ENCODE measurements at places on chromosomes 5 and 9.

DNA sequence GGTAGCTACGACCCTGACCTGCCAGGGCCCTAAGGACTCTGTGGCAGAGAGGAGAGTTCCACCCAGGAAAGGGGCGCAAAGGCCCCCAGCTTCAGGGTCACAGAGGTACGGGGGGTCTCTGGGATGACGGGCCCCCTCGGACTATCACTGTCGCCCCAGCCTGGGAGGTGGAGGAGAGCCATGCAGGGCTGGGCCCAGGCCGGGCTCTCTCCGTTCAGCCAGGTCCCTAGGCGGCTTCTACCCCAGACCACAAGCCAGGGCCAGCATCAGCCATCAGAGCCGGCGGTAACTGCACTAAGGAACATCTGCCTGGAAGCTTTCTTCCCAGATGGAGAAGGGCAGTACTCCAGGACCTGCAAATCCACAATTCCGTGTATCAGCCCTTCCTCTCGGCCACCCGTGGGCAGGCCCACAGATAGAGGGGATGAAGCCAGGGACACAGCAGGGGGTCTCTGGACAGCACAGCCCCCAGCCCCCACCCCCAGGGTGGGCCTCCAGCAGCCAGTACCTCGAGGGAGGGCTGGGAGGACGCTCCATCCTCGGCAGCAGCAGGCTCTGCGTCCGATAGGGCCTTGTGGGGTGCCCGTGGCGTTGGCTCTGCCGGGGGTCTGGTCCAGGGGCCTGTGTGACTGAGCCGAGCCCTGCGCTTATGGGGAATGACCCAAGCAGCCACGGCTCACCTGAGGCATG is 38.4 kb downstream of the NACC2 start:
- no peak for DNase-seq

DNA sequence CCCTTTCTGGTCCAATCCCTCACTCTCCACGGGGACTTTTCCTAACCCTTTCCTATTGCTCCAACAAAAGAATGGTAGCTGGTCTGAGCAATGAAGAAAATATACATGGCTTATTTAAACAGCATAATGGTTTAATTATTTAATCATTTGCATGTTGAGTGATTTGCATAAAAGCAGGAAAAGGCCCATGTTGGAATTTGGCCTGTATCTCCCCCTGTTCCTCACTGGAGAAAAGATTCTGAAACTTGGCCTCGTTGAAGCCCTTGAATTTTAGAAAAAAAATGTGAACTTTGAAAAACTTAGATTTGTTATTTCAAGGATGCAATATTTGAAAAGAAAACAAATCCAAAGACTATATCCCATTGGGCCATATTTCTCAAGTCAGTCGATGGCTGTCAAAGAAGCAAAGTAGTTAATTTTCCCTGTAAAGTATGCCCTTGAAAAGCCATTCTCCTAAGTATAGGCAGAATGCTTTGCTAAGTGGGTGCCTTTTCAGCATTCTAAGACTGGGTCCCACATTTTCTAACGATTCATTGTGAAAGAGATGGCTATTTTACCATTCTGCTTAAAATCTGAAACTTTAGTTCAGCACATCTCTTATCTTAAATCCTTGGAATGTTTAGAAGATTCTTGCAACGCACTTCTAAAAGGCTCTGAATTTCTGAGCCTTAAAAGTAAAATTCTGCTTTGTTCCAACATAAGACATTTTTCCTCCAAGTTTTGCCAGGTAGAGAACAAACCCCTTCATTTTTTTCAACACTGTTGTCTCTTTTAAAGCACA is 428.8 kb downstream of the ARHGEF28 start:
- DNase-seq, result no peak

DNA sequence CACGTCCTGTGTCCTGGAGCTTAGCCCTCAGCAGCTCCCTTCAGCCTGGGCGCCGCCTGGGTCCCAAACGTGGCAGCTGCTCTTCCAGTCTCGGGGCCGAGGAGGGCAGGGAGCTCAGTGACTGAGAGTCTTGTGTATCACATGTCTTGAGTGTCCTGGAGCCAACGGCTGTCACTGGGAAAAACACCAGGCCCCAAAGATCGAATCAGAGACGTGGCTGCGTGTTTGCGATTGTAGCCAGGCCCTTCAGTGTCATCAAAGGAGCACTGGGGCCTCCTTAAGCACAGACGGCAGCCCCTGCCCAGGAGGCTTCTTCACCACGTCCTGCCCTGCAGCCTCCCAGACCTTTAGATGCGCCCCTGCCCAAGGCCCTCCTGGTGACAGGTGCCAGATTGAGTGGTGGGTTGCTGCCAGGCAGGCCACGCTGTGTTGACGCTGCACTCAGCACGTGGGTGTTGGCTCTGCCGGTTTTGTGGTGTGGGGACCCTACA is 5.7 kb upstream of the EXOC3 start:
- DNase-seq, result no peak

- DNase-seq, result no peak
Measured at GRCh38 chr5:10151656-10152055, 98.0 kb downstream of the ATPSCKMT start.

GRCh38 chr9:69649566-69650250 is 22.5 kb downstream of the APBA1 start:
- DNase-seq, result no peak

DNA sequence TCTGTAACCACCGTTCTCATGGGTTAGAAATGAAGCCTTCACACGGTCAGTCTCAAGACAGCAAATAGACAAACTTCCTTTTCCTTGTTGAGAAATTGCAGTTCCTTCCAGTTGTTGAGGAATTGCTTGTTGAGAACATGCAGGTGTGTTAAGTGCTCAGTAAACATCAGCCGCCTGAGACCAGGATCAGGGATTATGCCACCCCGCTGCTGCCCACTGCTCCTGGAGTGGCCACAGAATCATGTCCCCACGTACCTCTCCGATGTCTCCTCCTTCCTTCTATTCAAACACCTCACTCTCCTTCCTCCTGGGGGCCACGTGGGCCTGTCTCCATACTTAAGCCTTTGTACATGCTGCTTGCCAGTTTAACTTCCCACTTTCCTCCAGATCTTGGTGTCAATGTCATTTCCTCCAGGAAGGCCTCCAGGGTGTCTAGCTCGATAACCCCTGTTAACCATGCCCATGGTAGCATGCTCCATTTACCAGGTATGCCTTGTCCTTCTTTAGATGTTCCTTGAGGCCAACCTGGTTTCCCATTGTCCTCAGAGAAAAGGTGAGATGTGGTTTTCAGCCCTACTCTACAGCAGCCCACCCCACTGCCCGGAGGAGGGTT is 33.8 kb upstream of the RPL26L1 start:
- no peak for DNase-seq

DNA sequence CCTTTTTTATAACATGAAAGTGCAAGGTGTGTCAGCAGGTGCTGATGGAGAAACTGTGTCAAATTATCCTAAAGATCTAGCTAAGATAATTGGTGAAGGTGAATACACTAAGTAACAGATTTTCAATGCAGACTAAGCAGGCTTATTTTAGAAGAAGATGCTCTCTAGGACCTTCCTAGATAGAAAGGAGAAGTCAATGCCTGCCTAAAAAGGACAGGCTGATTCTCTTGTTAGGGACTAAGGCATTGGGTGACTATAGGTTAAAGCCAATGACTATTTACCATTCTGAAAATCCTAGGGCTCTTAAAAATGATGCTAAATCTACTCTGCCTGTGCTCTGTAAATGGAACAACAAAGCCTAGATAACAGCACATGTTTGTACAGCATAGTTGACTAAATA is 1682.4 kb downstream of the MAT2B start:
- no peak for DNase-seq

DNA sequence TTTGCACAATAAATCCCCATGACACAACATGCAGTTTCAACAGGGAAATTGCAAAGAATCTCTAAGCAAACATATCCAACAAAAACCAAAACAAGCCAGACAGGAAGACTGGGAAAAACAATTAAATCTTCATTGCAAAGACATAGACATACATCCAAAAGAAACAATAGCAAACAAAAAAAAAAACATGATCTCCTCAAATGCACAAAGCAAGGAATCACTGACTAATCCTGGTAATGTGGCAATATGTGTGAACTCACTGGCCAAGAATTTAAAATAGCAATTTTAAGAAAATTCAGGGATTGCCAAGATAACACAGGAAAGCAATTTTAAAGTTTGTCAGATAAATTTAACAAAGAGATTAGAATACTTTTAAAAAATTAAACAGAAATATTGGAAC is 520.1 kb upstream of the SMC2 start:
- DNase-seq, result no peak

DNA sequence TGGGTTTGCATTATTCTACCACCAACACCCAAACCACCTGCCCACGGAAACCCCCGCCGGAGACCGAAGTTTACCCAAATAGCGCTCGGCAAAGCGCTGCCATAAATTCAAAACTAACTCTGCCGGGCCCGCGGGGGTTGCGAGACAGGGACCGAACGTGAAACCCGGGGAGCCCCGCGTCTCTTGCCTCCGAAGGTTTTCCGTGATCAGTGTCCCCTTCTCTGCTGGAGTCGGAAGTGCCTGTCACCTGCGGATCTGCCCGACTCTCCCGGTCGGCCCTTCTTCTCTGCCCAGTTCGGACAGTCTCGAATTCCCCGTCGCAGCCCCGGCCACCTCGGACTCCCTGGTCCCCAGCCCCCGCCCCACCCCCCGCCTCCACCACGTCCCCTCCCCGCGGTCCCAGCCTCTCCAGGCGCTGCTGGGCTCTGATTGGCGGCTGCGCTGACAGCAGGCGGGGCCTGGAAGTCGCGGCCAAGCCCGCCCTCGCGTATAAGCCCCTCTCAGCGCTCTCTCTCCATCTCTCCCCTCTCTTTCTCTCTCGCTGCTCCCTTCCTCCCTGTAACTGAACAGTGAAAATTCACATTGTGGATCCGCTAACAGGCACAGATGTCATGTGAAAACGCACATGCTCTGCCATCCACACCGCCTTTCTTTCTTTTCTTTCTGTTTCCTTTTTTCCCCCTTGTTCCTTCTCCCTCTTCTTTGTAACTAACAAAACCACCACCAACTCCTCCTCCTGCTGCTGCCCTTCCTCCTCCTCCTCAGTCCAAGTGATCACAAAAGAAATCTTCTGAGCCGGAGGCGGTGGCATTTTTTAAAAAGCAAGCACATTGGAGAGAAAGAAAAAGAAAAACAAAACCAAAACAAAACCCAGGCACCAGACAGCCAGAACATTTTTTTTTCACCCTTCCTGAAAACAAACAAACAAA is at the start of gene RORB:
Gene RORB (plus strand): TSS at position 517 of the 929 bp plus-strand sequence. CDS start 642 bp downstream, outside the sequence.
- peak; percentile 81 for DNase-seq

DNA sequence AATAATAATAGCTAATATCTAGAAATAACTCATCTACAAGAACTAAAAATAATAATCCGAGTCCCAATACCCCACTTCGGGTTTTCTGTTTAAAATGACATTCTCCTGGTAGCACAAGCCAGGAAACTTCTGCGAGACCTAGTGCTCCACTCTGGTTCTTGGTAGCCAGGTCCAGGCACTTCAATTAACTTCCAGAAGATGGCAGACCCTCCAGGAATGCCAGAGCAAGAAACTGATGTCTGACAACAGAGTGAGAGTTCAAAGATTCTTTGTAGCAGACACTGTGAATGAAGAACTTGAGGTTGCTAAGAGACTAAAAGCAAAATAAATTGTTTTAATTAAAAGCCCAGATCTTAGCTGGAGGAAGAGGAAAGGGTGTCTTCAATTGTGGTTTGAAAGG is 1963.3 kb upstream of the CDH9 start:
- DNase-seq, result no peak

- DNase-seq, result no peak
Measured at GRCh38 chr5:43711496-43711895, 108.5 kb downstream of the NNT start.

DNA sequence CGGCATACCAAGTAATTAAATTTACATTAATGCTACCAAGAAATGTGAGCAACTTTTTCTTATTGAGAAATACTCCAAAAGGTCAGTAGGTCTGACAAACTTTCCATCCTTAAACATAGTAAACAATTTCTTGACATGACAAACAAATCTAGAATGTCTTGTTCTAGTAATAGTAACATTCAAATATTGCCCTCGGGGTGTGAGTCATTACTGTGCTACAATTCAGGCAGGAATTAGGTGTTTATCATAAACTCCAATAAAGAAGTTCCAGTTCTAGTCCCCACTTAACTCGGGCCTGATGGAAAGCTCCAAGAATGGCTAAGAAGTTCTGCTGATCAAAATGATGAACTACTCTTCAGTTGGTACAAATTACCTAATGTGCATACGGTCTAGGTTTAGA is 235.6 kb upstream of the TUSC1 start:
- no peak for DNase-seq

- DNase-seq, result no peak
Measured at GRCh38 chr5:96649681-96650540, 12.3 kb upstream of the CAST start.

DNA sequence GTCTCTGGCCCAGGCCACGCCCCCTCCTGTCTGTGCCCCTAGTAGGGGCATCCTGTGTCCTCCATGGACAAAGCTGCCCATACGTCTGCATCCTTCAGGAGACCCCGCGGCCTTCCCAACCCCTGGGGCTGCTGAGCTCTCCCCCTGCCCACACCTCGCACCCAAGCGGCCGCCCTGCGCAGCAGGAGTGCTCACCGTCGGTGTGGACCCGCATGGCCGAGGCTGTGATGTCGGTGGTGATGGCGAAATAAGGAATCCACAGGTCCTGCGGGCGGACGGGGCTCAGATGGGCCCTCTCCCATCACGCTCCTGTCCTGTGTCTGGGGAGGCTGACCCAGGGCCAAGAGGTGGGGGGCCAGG is 4.8 kb upstream of the NSMF start:
- no peak for DNase-seq

DNA sequence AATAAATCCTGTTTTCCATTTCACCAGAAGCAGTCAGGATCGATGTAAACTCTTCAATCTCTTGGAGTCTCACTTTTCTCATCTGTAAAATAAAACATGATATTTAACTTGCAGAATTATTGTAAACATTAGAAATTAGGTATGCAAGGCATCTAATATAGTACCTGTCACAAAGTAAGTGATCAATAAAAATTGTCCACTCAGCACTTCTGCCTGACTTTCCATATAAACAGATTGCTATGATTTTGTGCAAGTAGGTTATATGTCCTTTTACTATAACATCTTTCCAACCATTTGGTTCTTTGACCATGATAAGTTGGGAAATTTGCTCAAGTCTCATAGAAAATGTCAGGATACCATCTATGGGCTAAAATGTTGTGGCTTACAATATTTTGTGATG is 148.8 kb upstream of the MTAP start:
- no peak for DNase-seq

DNA sequence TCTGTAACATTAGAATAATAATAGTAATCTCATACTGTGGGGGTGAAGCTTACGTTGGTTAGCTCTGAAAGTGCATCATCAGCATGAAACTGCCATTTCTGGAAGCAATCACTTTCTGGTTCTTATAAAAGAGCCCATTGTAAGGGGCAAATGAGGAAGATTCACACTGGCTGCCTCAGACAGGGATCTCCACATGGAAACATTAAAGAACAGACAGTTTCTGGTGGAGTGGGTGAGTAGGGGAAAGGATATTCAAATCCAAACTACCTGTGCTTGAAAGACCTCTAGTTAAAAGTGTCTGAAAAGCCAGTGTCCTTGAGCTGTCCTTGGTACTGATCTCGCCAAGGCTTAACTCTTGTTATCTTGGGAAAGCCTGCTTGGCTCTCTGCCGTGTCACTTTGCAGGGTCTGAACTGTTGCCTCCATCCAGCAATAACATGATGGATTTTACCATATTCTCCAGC is 19.1 kb upstream of the SLC31A2 start:
- no peak for DNase-seq

- no peak for DNase-seq
Measured at GRCh38 chr5:11105696-11106095, 344.7 kb upstream of the DAP start.

Data from frontal cortex (tissue), 4 donors.